ENCODE measurements at places on chromosomes 6 and 20.

- peak; percentile 93 for DNase-seq
These were observed 156.0 kb downstream of the CEBPB start for GRCh38 chr20:50346374-50347283.

DNA sequence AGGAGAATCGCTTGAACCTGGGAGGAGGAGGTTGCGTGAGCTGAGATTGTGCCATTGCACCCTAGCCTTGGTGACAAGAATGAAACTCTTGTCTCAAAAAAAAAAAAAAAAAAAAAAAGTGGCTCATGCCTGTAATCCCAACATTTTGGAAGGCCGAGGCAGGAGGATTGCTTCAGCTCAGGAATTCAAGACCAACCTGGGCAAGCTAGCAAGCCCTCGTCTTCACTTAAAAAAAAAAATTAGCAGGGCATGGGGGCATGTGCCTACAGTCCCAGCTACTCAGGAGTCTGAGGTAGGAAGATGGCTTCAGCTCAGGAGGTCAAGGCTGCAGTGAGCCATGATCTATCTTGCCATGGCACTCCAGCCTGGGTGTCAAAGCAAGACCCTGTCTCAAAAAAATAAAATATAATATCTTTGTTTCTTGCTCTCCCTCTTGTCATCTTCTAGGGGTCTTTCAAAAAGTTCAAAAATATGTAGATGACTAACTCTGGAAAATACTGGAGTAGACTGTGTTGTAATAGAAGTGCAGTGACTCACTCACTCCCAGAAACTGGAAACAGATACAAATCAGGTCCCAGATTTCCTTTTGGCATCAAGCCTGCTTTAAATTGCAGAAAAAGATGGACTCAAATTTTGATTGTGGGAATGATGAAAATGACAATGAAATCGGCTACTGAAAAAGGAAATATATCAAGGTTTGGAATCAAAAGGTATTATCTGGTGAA lies 2.8 kb upstream of the GINM1 start:
- no peak for DNase-seq

GRCh38 chr6:82959385-82959941 lies 106.2 kb downstream of the UBE3D start:
- no peak for DNase-seq

DNA sequence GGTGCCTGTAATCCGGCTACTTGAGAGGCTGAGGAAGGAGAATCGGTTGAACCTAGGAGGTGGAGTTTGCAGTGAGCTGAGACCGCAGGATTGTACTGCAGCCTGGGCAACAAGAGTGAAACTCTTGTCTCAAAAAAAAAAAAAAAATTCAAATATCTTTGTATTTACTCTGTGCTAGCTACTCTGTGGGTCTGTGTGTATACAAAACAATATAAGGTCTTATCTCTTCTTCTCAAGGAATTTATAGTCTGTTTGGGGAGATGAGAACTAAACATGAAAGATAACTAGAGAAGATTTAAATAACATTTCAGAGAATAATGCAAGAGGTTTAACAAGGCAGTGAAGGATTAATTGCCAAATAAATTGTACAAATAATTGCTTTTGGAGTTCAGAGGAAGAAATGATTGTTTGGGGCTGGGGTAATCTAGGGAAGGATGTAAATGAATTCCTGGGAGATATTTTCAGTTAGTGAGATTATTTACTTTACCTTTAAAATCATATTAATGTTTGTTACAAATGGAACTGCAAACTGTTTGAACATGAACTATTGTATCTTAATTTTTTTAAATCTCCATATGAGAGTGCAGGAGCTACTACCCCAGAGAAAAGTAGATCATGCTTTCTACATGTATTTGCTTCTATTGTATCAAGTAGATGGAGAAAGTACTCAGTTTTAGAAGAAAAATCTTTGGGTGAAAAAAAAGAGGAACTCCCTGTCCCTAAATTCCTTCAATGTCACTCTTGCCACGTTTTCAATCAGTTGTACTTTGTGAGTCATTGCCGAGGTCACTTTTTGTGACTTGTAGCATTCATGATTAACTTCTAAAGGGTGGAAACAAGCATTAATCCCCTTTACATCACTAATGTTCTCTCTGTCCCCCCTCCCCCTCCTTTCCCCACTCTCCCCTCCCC lies 39.0 kb downstream of the NCOA3 start:
- no peak for DNase-seq

DNA sequence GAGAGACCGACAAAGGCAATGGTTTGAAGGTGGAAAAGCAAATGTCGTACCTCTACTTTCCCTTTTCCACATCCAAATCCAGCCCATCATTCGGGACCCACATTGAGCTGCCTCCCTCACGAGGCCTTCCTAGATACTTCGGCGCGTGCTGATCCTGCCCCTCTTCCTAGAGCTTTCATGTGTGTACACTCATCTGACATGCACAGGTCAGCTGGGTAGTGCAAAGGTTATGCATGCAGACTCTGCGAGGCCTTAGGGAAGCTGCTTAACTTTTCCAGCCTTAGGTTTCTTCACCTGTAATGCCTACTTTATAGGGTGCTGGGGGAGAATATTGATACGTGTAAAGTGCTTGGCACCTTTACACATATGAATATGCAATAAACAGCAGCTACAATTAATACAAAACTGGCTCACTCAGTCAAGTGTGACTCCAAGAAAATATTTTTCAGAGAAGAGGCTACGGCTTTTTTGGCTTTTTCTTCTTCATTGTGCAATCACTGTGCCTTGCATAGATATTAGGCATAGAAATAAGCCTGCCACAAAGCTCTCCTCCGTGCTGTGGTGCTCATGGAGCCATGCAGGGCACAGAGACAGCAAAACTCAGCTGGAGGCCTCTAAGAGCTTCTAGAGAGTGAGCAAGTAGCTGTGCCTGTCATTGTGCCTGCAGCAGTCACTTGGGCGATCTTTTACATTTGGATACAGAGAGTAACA lies 3.6 kb upstream of the MANBAL start:
- no peak for DNase-seq

DNA sequence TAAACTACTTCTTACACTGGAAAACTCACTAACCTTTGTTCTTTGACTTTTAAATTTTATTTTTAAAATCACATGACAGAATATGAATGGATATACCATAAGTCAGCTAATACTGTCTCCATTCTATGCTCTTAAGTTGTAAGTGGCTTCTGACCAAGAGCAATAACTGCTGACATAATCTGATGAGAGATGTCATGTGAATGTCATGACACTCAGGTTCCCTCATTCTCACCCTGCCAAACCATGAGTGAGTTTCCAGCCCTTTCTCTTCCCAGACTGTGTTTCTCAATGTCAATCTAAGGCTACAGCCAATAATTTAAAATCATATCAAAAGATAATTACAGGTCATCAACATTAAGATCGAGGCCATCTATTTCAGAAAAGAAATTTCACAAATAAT lies 39.7 kb downstream of the KIF16B start:
- DNase-seq: no peak

GRCh38 chr20:419556-420165 lies 11.6 kb downstream of the RBCK1 start:
- DNase-seq: no peak

GRCh38 chr6:29710281-29710941 lies 12.8 kb upstream of the HLA-F start:
- no peak for DNase-seq

GRCh38 chr20:15654208-15654649 lies 919.0 kb downstream of the KIF16B start:
- no peak for DNase-seq

- DNase-seq: no peak
These were observed 168.4 kb upstream of the UST start for GRCh38 chr6:148578489-148578814.

DNA sequence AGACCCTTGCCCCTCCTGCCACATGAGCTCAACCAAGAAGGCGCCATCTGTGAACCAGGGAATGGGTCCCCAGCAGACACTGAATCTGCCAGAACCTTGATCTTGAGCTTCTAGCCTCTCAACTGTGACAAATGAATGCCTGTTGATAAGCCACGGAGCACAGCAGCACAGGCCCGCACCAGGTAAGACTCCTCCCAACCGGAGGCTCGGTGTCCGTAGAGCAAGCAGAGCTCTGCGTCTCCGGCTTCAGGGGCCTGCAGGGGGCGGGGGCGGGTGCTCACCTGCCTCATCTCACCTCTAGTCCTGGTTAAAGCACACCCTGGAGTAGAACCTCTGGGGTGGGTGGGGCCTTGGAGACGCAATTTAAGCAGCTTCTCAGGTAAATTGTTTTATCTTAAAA lies 122.7 kb downstream of the SMOC2 start:
- no peak for DNase-seq

- DNase-seq: no peak
These were observed 6.7 kb downstream of the MTCH1 start for GRCh38 chr6:36979347-36979742.

DNA sequence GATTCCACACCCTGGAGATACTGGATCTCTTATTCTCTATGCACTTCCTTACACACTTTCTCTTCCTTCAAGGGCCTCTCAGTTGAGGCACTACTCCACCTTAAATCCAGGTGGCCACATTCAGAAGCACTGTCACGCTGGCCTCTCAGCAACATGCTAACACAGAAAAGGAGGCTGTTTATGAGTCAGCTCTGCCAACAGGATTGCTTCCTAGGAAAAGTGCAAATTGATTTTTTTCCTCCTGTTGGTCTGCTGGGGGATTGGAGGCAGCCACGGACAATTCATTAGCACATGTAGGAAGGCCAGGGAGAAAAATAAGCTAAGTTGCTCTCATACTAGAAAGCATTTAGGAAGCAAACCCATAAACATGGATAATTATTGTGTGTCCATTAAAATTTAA lies 20.9 kb downstream of the LY86 start:
- no peak for DNase-seq

GRCh38 chr6:100112855-100113508 lies 119.0 kb upstream of the MCHR2 start:
- DNase-seq: no peak

GRCh38 chr20:49674383-49675352 lies 39.0 kb downstream of the B4GALT5 start:
- no peak for DNase-seq

- DNase-seq: no peak
These were observed 8.0 kb downstream of the NCOA3 start for GRCh38 chr20:47509685-47510084.

GRCh38 chr6:14626556-14626955 lies 509.0 kb downstream of the CD83 start:
- DNase-seq: no peak

- no peak for DNase-seq
These were observed 2.5 kb upstream of the SLC44A4 start for GRCh38 chr6:31881136-31881859.

- DNase-seq: no peak
These were observed 666 bp downstream of the TPD52L1 start for GRCh38 chr6:125154118-125154760.

GRCh38 chr6:35968821-35969220 lies 47.9 kb upstream of the SRPK1 start:
- DNase-seq: no peak

DNA sequence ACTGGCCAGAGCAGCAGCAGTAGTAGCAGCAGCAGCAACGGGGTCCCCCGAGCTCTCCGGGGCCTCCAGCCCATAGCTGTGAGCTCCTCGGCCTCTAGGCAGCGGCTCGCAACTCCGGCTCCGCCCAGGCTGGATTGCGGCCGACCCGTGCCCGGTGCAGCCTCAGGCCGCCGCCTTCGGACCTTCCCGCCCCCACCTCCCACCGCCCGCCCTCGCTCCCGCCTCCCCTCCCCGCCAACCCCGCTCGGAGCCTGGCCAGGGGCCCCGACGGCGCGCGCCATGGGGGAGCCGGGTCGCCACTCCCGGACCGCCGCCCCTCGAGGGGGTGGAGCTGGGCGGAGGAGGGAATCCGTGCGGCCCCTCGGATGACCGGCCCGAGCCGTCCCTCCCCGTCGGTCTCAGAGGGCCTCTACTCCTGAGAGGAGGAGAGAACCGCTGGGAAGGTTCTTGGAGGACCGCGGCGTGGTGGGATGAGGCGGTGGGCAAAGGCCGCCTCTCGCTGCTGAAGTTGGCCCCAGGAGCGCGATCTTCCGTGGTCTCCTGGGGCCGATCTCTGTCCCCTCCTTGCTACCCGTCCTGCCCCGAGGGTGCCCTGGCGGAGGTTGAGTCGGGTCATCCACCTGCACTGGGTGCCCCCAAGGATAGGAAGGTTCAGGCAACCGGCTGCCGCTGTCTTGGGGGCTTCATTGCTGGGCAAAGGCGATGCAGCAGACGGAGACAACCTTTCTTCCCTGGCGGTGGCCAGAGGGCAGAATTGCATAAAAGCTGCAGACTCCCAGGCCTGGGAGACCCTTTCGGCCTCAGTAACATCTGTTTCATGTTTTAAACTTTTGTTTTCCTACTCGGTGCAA lies at the start of gene ADAM33:
ADAM33 (minus strand) TSS at position 80 of the 851 bp plus-strand sequence; CDS start at position 74, 6 bp downstream.
- no peak for DNase-seq

DNA sequence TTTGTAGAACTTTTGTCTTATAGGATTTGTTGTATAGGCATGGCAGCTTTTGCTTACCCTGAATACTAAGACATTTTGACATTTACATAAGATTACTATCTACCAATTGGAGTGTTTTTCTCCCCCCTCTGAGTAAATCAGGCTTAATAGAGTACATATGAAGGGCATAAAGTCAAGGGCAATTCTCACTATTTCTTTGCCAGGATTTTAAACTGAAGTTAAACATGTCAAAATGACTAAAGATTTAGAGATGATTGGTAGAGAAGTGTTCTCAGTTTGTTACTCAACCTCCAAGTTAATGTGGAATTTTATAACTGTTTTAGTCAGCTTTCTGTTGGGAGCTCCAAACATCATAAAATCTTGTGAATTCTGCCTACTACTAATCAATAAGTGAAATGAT lies 157.8 kb downstream of the CDKAL1 start:
- DNase-seq: no peak

- no peak for DNase-seq
These were observed 1.3 kb upstream of the NNAT start for GRCh38 chr20:37519508-37520418.

- peak; percentile 39 for DNase-seq
These were observed 814.8 kb downstream of the MAFB start for GRCh38 chr20:39874049-39874893.

DNA sequence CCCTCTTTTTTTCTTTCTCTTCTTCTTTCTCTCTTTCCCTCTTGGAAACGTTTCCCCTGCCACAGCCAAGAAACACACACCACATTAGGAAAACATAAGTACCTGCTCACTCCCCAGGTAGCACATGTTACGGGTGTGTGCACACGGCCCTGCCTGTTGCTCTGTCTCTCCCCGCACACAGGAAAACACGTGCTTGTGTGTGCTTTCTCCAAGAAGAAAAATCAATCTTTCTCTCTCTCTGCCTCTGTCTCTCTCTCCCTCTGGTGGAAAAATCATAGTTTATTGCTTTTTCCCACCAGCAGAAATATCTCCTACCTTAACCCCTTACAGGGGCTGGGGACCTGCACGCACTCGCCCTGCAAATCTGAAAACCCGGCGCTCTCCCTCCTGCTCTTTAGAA lies 102.3 kb downstream of the EDN3 start:
- DNase-seq: no peak

Measured in breast epithelium (tissue), 4 donors.